ENCODE measurements at places on chromosomes 5 and 9.

DNA sequence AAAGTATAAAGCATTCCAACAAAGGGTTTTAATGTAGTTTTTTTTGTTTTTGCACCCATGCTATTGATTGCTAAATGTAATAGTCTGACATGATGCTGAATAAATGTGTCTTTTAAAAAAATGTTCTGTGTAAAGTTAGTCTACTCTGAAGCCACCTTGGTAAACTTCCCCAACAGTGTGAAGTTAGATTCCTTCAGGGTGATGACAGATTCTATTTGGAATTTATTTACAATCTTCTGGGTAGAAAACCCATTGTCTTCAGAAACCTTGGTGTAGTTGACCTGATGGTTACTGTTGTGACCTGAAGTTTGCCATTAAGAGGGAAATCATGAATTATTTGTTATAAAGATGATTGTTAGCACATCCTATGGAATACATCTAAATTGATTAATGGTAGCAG is 64.7 kb upstream of the TRPC7 start:
- DNase-seq = no peak

GRCh38 chr9:126704892-126705766 is 91.4 kb downstream of the LMX1B start:
- peak; percentile 73 for DNase-seq

GRCh38 chr9:6109986-6110385 is 94.6 kb upstream of the RANBP6 start:
- no peak for DNase-seq

- DNase-seq = no peak
These were observed 993 bp upstream of the RALGDS start for GRCh38 chr9:133121915-133122550.

DNA sequence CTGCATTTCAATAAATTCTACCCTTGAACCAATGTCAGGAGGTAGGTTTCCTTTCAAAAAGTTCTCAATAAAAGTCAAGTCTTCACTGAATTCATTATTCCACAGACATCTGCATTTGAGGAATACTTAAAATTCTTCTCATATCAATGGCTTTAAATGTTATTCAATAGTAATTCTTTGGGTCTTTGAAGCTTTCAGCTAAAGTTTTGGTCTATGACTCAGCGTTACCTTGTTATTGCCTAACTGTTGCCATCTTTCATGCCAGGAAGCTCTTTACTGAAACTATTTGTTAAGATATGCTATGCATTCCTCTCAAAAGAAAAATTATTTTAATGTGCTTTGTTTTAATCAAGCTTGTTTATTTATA is 170.5 kb downstream of the NNT start:
- no peak for DNase-seq

- DNase-seq = no peak
These were observed 168.0 kb downstream of the PRDM9 start for GRCh38 chr5:23675456-23675855.

DNA sequence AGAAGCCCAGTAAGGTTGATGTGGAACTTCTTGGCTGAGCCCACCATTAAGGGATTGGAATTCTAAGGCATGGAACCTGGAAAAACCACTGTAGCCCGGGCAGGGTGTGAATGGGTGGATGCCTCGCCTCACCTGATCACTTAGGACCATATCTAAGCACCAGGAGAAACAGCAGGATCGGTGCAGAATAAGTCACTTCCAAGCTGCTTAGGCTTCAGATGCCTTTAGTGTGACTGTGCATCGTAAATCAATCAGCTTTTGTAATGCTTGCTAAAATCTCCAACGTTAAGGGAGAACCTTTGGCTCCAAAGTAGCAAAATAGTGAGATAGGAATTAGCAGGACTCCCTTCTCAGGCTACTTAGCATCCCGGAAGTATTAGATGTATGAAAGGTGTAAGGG is 103.9 kb upstream of the MEGF10 start:
- DNase-seq = no peak

GRCh38 chr9:89477384-89477783 is 20.5 kb downstream of the SEMA4D start:
- no peak for DNase-seq

- DNase-seq = no peak
These were observed 14.7 kb downstream of the SLC45A2 start for GRCh38 chr5:33969572-33970452.

GRCh38 chr9:124368692-124369091 is 46.5 kb downstream of the PSMB7 start:
- DNase-seq = no peak

- no peak for DNase-seq
These were observed 119.9 kb downstream of the NSG2 start for GRCh38 chr5:174165406-174165805.

GRCh38 chr9:121122246-121123032 is 47.7 kb downstream of the CNTRL start:
- DNase-seq = no peak

DNA sequence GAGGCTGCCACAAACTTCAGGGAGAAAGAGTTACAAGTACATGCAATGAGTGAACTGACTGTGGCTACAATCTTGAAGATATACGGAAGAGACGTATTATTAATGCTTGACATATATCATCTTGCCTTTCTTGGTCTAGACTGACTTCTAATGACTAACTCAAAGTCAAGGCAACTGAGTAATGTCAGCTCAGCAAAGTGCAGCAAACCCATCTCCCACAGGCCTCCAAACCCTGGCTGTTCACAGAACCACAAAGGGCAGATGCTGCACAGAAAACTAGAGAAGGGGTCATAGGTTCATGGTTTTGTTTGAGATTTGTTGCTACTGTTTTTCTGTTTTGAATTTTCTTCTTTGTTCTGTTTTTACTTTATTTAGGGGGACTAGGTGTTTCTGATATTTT is 21.0 kb downstream of the IL7R start:
- no peak for DNase-seq

GRCh38 chr9:134960701-134961181 is 43.0 kb upstream of the FCN1 start:
- DNase-seq = no peak

GRCh38 chr9:38226491-38226951 is 157.5 kb upstream of the SHB start:
- DNase-seq = no peak

- no peak for DNase-seq
These were observed 139.9 kb downstream of the PIP5K1B start for GRCh38 chr9:68844631-68845612.

DNA sequence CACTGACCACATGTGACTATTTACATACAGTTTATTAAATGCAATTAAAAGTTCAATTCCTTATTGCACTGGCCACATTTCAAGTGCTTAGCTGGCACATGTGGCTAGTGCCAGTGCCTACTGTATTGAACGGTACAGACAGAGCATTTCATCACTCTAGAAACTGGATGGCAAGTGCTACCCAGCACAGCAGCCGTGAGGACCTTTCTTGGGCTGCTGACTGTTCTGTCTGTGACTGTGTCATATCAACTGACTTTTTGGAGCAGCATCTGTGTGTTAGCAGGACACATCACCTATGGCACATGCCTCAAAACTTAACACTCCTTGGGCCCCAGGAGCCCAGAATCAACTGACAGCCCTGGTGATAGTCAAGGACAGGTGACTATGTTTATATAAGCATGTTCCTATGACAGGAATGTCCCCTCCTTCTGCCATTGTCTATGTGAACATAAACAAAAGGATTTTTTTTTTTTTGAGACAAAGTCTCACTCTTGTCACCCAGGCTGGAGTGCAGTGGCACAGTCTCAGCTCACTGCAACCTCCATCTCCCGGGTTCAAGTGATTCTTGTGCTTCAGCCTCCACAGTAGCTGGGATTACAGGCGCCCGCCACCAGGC is 8.9 kb downstream of the IRF1 start:
- no peak for DNase-seq

DNA sequence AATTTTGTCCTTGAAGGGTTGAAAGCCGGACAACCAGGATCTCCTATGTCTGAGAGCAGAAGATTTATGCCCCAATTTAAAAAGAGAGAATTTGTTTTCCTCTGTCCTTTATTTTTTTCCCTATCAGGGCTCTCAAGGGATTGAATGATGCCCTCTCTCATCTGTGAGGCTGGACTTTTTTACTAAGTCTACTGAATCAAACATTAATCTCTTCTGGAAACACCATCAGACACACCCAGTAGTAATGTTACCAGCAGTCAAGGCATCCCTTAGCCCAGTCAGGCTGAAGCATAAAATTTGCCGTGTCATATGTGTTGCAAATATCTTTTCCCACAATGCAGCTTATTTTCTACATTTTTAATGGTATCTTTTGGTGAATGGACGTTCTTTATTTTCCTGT is 1497.9 kb downstream of the MAT2B start:
- DNase-seq = no peak

- DNase-seq = no peak
These were observed 25.3 kb downstream of the IRX2 start for GRCh38 chr5:2725980-2726765.

- DNase-seq = no peak
These were observed 694.3 kb downstream of the NR2F1-AS1 start for GRCh38 chr5:92886751-92887150.

DNA sequence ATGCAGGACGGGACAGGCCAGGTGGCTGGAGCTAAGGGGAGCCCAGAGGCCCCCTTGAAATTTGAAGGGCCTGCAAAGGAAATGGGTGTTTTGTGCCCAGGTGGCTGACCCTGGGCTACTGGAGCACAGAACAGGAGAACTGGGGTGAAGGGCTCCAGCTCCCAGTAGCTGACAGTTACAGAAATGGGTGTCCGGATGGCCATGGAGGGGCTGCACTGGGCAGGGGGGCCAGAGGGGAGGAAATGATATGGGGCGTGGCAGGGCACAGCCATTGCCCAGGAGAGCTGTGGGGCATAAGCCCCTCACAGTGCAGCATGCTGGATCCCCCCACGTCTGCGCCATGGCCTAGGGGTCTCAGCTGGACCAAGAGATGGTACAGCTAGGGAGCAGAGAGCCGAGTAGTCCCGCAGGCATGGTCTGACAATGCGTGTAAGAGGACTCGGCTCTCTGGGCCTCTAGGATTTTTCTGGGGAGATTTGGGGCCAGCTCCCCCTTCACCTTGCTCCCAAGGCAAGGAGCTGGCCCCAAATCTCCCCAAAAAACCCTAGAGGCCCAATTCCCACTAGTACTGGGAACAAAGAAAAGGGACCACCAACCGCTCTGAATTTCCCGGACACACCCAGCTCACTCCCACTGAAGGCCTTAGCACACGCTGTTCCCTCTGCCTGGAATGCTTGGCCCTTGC is 7.9 kb upstream of the CARD19 start:
- no peak for DNase-seq

GRCh38 chr9:32264170-32264864 is 120.1 kb upstream of the ACO1 start:
- DNase-seq = no peak

GRCh38 chr5:64269164-64269563 is 103.5 kb downstream of the RNF180 start:
- DNase-seq = no peak

GRCh38 chr9:134496413-134497282 is 145.0 kb upstream of the COL5A1 start:
- DNase-seq = no peak

DNA sequence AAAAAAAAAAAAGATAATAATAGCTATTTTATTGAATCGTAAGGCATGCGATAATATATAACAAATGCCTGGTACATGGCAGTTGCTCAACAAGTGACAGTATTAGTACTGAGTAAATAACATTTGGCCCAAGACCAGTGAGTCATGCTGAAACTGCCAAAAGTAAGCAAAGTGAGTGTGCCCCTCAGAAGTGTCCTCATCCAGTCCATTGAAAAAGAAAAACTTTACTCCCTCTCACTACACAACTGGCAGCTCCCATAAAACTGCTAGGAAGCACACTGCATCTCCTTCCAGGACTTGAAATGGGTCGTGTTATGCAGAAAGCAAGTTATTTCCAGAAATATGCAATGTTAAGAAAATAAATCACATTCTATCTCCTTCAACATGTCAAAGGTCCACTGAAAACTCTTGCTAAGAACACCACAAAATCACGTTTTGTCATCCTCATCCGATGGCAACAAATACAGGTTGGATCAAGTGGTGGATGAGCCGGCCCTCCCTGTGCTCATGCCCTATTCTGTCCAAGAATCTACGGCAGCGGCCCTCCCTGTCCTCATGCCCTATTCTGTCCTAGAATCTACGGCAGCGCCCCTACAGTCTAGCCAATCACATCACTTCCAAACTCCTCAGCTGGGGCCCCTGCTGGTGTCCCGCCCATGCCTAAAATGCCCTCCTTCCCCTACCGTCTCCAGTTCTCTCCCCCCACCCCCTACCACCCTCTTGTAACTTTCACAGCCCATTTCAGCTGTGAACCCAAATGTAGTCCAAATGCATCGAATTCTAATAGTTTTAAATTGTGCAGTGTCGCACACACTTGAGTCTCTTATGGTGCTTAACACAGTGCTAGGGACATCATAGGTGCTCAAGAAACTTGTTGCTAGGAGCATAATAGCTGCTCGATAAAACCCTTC is 12.5 kb downstream of the PTCH1 start:
- DNase-seq = no peak

- no peak for DNase-seq
These were observed 102.1 kb downstream of the LURAP1L start for GRCh38 chr9:12876872-12877271.

DNA sequence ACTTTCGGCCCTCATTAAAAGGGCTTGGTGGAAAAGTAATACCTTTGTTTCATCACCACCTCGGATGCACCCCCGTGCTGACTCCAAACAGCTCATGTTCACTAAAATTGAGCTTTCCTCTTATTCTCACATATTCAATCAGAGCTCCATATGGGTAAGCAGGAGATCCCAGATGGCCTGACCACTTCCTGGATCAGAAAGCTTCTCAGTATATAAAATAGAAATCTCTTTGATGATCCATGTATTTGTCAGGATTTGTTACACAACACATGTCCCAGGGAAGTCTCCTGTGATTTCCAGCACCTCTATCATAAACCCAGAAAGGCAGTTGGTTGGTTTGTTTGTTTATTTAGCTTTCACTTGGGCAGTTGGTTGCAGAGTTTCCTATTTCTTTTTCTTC is 402.0 kb downstream of the MLLT3 start:
- no peak for DNase-seq

DNA sequence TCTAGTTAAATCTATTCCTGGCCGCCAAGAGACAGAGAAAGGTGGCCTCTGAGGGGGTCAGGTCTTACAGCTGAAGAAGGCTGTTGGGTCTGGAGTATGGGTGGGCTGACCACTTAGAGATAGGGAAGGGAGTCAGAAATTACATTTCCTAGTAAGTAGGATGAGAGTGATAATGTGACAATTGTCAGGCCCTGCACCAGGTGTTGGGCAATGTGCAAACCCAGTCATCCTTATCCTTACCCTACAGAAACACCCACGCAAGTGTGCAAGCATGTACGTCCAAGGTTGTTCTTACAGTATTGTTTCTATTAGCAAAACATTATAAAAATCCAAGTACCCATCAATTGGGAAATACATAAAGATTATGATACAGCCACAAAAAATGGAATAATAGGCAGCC is 9.5 kb downstream of the SPAAR start:
- DNase-seq = no peak

DNA sequence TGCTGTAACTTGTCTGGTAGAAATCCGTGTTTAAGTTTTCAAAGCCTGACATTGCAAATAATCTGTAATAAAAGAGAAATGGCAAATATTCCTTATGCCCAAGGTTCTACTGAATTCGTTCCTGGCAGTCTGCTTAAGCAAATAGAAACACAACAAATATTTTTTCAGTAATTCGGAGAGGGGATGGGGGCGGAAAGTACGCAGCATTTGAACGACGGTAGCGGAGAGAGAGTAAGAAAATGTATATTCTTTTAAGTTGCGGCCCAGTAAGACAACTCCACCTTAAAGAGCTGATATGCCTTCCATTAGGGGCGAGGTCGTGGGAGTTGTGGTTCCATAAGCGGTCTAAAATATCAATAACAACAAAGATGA is 569 bp downstream of the YIPF5 start:
- DNase-seq = no peak

- DNase-seq = no peak
These were observed 29.8 kb upstream of the ENHO start for GRCh38 chr9:34552606-34552981.

- no peak for DNase-seq
These were observed 21.9 kb downstream of the MAN2A1 start for GRCh38 chr5:109711673-109712072.
